ENCODE measurements at places on chromosomes 13 and 19. TPM values are rescaled to one million over a fixed set of nuclear protein-coding genes. Genes with fewer than 3 reads are reported as not detected.

DNA sequence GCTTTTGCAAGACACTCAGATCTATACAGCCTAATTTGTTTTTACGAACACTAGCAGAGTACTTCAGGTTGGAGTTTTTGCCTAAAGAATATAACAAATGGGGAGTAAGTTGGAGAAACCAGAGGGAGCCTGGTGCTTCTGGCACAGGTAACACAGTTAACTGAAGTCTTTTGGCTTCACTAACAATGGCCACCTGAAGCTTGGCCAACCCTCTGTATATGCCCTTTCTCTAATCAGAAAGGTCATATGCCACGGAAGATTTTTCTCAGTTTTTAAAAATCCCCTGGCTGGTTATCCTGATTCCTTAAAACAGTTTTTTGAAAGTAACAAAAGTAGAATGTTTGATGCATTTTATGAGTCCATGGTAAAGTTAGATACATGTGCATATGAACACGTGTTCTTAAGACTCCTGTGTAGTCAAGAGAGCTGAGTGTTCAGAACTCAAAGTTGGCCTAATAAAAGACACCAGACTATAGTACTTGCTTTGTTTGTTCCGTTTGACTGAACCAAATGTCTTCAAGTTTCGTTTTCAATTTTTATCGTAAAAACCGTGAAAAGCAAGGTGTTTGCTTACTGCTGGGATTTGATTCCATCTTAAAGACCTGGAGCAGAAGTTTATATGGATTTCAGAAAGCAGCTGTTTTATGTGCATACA lies 137.5 kb downstream of the KCNRG start:
- peak overlapping the region; percentile 49 for H3K27ac ChIP-seq
- H3K36me3 ChIP-seq, result no peaks in the 10 kb centered on the region
- no peaks in the 10 kb centered on the region for H3K27me3 ChIP-seq

Gene DMKN
- total RNA-seq, result 6.1 TPM

GRCh38 chr13:78700121-78700910 lies 41.4 kb upstream of the OBI1 start:
- no peaks in the 10 kb centered on the region for H3K36me3 ChIP-seq
- H3K4me3 ChIP-seq, result no peak overlapping the region
- H3K4me1 ChIP-seq, result no peaks in the 10 kb centered on the region

Gene GRK1
- not detected for total RNA-seq

Gene CYP2A7
- not detected for total RNA-seq

Measured in spleen (tissue), 13 donors.